ENCODE measurements at places on chromosomes 7 and 10. TPM values are rescaled to one million over a fixed set of nuclear protein-coding genes. Genes with fewer than 3 reads are reported as not detected.

GRCh38 chr10:98425511-98426352 is 10.8 kb upstream of the PYROXD2 start:
- H3K4me1 ChIP-seq = no peaks in the 10 kb centered on the region
- H3K27ac ChIP-seq = no peak overlapping the region
- DNase-seq = no peak
- peaks cover 23% of the 10 kb centered on the region for H3K36me3 ChIP-seq
- H3K27me3 ChIP-seq = no peaks in the 10 kb centered on the region

DNA sequence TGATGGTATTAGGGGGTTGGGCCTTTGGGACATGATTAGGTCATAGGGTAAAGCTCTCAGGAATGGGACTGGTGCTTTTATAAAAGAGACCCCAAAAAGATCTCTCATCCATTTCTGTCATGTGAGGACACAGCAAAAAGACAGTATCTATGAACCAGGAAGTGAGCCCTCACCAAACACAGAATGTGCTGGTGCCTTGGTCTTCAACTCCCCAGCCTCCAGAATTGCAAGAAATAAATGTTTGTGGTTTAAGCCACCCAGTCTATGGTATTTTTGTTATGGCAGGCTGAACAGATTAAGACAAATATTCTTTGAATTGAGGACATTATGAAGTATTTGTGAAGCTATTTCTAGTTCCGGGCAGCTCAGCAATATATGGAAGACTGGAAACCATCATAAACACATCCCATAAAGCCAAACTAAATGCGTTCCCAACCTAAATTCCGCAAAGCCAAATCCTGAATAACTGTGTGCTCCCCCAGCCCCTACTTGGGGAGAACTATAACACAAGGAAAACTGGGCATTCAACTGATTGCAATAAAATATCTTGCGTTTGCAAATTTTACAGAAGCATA is 153.7 kb downstream of the GALNT17 start:
- no peaks in the 10 kb centered on the region for H3K27me3 ChIP-seq
- H3K4me3 ChIP-seq = no peak overlapping the region
- H3K27ac ChIP-seq = no peak overlapping the region
- no peak for DNase-seq
- H3K4me1 ChIP-seq = peaks cover 13% of the 10 kb centered on the region

GRCh38 chr7:138527746-138528223 is 67.7 kb downstream of the TRIM24 start:
- no peak overlapping the region for H3K27ac ChIP-seq
- H3K4me1 ChIP-seq = no peaks in the 10 kb centered on the region
- no peak overlapping the region for H3K4me3 ChIP-seq
- H3K36me3 ChIP-seq = no peaks in the 10 kb centered on the region
- H3K27me3 ChIP-seq = no peaks in the 10 kb centered on the region

DNA sequence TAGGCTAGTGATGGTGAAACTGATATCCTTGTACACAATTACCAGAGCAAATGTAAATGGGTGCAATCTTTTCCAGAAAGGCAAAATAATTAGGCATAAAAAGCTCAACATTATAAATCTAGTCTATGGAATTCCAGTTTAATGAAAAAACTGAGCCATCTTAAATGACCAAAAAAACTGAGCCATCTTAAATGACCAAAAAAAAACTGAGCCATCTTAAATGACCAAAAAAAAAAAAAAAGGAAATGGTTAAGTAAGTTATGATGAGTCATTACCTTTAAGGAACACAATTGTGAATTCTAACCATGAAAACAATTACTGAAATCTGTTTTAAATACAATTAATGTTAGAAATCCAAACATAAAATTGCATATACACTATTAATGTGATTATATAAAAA is 25.3 kb downstream of the USP6NL start:
- no peak overlapping the region for H3K4me3 ChIP-seq
- H3K36me3 ChIP-seq = no peaks in the 10 kb centered on the region
- H3K27ac ChIP-seq = no peak overlapping the region
- no peaks in the 10 kb centered on the region for H3K27me3 ChIP-seq

The HOXA6 gene
- total RNA-seq = not detected

The EDRF1 gene
- 30.0 TPM for total RNA-seq

The OR2A42 gene
- total RNA-seq = 3.7 TPM

The LIPF gene
- total RNA-seq = not detected

The CLCN1 gene
- total RNA-seq = not detected
